Stimulated activated CD4-positive, alpha-beta T cell treated with anti-CD3 and anti-CD28 coated beads, TNF-alpha, amount 100 ng/mL, for 1 hour (primary cell): ENCODE measurements at places on chromosomes 2 and 18.

- DNase-seq: no peak
Measured at GRCh38 chr2:122307763-122308162, 552.3 kb downstream of the TSN start.

DNA sequence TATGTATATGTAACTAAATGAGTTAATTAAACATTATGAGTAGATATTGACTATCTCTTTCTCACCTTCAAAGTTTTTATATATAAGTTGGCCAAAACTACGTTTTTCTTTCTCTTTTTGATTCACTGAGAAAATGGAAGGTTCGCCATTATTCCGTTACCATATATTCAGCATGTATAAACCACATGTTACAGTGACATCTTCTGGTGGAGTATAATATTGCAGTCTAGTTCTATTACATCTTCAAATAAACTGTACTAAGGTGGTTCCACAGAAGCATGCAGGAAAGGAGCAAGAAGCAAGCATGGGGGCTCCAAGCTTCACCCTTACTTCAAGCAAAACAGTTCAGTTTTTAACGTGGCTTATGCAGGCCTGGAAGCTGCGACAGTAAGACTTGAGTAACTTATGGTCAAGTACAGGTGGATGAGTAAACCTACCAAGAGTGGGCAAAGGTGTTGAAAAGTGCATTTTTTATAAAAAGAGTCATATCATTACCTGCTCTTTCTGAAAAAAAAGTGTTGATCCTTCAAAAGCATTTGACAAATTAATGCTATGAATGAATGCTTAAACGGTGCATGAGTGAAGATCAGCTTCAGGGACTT lies 129.8 kb upstream of the RAB6C start:
- DNase-seq: no peak

DNA sequence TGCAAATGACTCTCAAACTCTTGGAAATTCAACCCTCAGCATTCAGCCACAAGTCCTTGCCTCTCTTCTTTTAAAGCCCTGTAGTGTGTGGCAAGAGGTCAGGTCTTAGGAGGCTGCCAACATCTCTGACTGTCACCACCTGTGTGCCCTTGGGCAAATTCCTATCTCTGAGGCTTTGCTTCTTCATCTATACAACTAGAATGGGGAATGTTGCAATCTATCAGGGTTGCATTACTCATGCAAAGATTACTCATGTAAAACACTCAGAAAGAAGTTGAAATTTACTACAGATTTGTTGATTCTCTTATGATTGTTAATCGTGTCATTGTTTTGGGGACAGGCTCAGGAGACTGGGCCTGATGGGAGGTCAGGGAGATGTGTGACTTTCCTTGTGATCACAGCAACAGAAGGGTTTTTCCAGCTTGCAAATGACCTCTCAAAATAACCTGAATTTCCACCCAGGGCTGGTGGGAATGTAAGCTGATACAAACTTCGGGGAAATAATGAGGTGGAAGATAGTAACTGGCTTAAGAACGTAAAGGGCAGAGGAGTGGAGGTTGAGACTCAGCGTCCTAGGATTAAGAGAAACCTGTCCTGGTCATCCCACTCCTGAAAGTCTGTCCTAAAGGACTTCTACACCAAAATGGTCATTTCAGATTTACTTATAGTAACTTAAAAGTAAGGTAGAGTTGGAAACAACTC lies 32.1 kb upstream of the SIGLEC15 start:
- DNase-seq: no peak

DNA sequence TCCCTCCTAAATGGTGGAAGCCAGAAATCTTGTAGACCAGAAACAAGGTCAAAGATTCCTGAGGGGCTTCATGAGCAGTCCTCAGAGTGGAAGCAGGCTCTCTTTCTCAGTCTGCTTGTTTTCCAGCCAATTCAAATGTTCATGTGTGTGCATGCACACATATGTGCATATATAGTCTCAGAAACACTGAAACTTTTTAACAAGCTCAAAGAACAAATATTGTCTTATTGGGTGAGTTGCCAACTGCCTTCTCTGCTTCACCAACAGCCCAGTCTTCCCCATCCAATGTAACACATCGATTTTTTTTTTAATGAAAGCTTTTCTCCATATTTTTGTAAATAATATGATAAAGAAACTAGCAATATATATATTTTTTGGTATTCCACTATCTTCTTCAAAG lies 3.7 kb downstream of the CACNB4 start:
- DNase-seq: no peak

DNA sequence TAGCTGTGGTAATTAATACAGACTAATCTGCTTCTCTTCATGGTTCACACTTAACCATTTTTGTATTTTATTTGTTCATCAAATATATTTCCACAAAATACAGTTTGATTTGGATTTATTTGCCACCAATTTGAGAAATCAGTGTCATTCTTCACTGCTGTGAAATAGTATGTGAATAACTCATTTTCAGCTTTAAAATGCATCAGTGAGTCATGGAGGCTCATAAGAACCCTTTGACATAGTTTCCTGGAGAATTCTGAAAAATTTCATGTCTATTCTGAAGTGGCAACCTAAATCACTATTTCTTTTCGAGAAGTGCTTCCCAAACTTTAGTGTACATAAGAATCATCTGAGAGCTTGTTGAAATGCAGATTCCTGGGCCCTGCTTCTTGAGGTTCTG lies 1026.7 kb upstream of the ACVR2A start:
- DNase-seq: no peak

GRCh38 chr2:171253900-171254650 lies 93.4 kb upstream of the TLK1 start:
- DNase-seq: no peak

DNA sequence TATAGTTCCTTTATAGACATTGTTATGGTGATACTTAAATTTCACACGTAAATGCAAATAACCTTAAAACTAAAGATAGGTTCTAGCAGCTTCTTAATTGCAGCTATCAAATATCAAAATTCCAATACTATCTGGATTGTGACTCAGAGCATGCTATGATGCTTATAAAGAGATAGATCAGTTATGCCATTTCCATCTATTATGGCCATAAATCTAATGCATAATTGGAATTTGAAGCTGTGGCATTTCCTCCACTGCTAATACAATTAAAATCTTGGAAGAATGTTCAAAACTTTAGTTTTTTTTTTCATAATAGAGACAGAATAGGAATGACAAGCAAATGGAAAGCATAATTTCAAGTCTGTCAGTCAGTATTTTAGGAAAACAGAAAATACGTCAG lies 220.8 kb upstream of the GALNT5 start:
- DNase-seq: no peak

DNA sequence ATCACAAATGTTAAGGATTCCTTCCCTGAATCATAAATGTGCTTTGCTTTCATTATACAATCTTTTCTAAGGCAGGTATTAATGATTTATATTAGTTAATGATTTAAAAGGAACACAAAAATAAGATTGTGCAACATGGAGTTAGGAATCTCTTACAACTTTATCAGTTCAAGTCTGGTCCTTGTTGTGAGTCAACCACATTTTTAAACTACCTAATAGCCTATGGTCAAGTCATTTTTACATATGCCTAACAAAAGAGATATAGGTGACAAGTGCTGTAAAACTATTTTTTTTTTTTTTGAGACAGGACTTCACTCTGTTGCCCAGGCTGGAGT lies 8.2 kb upstream of the INPP1 start:
- no peak for DNase-seq

DNA sequence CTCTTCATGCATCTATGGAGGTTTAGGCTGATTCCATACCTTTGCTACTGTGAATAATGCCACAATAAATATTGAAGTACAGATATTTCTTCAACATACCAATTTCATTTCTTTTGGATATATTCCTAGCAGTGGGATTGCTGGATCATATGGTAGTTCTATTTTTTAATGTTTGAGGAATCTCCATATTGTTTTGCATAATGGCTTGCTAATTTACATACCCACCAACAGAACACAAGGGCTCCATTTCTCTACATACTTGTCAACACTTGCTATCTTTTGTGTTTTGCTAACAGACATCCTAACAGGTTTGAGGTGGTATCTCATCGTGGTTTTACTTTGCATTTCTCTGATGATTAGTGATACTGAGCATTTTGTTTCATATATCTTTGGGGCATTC lies 253.2 kb downstream of the ZNF804A start:
- no peak for DNase-seq

DNA sequence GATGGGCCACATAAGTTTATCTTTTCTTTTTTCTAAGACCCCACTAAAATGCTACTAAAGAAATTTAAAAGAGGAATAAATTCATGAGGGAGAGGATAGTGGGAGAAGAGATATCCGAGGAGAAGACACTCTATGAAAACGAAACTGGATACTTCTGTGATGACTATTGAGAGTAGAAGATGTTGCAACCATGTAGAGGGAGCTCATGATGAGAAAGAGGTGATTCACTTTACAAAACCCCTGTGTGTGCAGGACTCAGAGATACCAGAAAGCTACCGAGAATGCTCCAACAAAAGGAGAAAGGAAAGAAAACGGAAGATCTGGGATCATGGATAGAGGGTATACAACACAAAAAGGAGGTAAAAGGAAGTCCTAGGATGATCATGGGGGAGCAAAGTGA lies 34.9 kb downstream of the SLC38A11 start:
- DNase-seq: no peak

- no peak for DNase-seq
Measured at GRCh38 chr2:30866974-30867373, 59.7 kb upstream of the CAPN13 start.

DNA sequence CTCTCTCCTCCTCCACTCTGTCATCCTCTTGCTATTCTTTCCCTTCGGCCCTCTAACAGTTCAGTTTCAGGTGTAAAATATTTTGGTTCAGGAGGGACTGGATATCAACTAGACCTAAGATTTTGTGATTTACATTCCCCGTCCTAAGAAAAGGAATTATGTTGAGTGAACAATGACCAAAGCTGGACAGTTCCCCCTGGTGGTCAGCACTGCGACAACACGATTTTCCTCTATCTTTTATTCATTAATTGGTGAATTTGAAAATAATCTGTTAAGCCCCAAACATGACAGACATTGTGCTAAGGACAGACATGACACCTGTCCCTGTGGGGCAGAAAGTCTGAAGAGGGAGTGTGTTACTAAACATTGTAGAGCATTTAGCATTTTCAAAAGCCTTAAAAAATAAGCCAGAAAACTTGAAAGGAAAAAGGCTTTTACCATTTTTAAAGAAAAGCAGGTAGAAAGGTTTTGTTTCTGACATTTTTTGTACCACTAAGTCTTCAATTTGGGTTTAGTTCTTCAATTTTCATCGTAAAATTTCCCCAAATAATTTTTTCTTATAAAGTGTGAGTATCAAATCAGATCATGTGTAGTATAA lies 28.4 kb upstream of the GTF2A1L start:
- no peak for DNase-seq

DNA sequence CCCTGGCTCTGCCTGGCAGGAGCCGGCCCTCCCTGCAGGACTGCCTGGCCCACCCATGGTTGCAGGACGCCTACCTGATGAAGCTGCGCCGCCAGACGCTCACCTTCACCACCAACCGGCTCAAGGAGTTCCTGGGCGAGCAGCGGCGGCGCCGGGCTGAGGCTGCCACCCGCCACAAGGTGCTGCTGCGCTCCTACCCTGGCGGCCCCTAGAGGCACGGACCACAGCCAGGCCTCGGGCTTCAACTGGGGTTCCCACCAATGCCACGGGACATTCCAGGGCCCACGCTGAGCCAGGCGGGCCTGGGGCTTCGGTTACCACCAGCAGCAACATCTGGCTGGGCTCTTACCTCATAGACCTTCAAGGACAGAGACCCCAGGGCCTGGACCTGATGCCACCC lies 6.1 kb upstream of the GMPPA start:
- DNase-seq: no peak

DNA sequence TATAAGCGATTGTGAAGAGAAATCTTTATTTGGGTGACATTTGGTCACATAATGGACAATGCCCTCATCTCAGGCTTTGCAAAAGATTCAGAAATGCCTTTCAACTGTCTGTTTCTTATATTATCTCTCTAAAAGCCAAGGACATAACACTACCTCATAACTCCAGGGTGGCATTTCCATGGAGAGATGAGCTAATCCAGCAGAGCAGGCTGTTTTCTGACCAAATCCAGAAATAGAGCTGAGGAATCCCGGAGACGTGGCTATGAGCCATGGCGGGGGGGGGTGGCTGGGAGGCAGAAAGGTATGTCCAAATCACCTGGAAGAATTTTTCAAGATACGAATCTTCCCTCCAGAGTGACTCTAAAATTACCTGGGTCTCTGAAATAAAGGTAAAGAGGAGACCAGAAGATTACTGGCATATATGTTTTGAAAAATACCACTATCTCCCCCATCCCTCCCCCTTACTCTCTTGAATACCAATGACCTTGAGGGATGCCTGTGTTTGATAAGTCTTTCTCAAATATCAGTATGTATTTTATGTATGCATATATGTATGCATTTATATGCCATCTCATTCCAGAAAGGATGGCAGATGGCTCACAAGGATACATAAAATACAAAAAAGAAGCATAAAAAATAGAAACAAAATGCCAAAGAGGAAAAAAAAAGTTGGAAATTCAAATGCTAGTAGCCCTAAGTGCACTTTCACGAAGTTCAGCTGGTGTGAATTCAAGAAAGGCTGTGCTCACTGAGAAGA lies 296.0 kb upstream of the MGAT5 start:
- DNase-seq: no peak

DNA sequence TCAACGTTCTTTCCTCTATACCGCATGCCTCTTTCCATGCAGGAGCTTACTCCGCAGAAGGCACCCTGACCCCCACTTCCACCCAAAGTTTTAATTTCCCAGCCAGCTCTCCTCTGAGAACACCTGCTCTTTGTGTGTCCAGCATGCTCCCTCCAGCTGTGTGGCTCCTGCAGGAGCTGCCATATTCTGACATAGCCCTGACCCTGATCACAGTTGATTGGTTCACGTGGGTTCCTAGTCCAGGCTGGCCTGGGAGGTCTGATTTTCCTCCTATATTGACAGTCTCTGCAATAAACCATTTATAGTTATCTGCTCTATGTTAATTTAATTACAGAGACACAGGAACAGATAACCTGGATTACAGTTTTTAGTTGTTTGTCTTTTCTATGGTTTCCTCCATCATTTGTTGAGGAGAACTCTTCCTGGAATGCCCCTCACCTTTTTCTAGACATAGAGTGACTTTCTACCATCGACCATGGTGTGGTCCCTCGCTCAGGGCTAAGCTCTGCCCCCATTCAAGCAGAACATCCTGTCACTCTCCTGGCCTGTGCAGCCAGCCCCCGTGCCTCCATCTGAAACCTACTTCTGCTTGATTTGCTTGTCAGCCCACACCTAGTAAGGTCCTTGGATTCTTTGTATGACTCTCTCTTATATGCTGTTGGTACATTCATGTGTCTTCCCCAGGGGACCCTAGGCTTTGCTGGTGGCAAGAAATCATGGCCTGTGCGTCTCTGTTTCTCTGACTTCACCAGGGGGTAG lies 231.5 kb downstream of the LPIN1 start:
- DNase-seq: no peak

DNA sequence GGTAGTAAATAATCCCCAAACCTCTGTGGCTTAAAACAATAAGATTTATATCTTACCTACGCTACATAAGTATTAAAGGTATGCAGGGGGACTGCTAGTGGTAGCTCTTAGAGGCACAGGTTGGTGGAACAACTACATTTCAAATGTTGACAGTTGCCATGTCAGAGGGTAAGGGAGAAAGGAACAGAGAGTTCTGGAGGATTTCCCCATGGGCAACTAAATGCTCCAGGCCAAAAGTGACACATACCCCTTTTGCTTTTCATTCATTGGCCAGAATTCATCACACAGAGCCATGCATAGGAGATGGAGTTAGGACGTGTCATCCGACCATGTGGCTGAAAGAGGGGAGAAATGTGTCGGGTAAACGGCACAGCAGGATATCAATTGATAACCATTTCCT lies 133.2 kb downstream of the NAPG start:
- no peak for DNase-seq

- no peak for DNase-seq
Measured at GRCh38 chr2:31003749-31004148, 134.5 kb downstream of the GALNT14 start.
